ENCODE measurements at places on chromosomes 7 and 10.

GRCh38 chr10:106571192-106571946 lies 593.1 kb downstream of the SORCS1 start:
- DNase-seq = no peak

DNA sequence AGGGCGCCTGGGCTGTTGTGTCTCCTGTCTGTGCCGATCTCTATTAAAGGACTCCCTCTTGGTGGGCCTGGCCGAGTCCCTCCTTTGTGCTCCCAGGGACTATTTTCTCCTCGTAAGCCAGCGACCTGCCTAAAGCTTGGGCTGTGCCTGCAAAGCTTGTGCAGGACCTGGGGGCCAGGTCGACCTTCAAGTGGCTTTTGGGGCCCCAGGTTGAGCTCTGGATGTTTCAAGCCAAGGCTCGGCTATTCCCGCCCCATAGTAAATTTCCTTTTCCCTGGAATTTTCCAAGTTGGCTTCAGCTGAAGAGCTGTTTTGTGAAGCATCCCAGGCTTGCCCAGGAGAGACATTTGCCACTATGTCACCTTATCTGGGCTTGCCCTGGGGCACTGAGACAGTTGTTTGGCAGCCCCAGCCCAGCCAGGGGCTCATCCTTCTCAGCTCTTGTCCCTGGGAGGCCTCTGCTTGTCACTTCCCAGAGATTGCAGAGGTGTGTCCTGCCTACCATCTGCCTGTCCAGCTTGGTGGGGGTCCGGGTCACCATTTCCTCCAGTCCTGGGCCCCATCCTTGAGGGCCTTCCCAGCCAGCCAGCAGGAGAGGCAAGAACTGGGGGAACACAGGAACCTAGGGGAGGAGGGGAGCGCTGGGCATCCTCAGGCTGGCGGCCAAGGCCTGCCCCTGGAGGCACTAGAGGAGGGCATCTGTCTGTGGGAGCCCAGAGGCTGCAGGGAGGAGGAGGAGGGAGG lies 20.2 kb downstream of the ZMIZ2 start:
- DNase-seq = no peak

DNA sequence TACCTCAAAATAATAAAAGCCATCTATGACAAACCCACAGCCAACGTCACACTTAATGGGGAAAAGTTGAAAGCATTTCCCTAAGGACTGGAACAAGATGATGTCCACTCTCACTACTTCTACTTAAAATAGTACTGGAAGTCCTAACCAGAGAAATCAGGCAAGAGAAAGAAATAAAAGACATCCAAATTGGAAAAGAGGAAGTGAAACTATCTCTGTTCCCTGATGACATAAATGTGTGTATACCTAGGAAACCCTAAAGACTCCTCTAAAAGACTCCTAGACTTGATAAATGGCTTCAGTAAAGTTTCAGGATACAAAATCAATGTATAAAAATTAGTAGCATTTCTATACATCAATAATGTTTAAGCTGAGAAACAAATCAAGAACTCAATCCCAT lies 314.1 kb downstream of the WDR37 start:
- no peak for DNase-seq

DNA sequence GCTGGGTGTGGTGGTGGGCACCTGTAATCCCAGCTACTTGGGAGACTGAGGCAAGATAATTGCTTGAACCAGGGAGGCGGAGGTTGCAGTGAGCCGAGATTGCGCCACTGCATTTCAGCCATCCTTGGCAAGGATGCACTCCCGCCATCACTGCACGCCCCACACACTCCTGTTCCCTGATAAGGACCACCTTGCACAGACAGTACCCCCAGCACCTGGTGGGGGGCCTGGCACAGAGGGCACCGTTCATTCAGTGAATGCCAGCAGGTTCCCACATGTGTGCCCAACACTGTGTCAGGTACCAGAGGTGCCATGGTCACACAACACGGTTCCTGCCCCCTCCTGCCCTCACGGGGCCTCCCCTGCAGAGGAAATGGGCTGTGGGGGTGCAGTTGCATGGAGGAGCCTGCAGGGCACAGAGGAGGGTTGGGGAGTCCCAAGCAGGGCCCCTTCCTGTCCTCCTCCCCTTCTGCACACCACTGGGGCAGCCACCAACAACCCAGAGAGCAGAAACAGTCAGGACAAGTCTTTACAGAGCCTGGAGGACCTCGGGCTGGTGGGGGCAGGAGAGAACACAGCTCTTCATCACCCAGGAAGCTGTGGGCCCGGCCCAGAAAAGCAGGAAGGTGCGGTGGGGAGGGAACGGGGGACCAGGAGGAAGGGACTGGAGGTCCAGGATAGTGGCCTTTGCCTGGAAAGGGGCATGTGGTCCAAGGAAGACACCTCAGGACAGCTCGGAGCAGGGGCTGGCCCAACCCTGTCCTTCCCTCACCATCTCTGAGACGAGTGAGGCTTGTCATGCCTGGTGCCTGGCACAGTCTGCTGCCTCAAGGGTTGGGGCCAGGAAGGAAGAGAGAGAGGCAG lies 7.1 kb downstream of the CRYGN start:
- DNase-seq = peak; percentile 37

DNA sequence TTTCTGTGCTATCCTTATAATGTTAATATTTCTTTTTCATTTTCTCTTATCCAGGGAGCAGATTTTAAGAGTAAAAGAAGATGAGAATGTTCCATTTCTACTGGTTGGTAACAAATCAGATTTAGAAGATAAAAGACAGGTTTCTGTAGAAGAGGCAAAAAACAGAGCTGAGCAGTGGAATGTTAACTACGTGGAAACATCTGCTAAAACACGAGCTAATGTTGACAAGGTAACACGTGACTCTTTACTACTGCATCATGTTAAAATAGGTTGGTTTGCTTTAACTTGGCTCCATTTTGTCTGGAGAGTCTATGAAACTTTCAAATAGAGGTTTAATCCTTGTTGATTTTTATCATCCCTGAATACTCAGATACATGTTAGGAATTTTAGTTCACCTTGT lies 73.3 kb downstream of the RALA start:
- DNase-seq = no peak

DNA sequence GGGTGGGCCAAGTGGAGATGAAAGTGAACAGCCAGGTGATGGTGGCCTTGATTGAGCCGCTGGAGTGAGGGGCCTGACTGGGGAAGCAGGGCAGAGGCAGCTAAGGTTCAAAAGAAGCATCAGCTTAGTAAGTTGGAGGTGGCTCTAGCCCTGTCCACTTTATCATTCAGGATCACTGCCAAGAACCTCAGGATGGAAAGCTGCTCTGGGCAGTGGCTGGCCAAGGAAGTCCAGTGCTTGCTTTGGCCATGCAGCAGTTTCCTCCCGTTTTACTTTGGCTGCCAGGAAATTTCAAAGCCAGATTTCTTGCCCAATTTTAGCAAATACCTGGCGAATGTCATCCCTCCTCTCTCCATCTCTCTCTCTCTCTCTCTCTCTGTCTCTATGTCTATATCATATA lies 384.9 kb downstream of the PLXNA4 start:
- no peak for DNase-seq

DNA sequence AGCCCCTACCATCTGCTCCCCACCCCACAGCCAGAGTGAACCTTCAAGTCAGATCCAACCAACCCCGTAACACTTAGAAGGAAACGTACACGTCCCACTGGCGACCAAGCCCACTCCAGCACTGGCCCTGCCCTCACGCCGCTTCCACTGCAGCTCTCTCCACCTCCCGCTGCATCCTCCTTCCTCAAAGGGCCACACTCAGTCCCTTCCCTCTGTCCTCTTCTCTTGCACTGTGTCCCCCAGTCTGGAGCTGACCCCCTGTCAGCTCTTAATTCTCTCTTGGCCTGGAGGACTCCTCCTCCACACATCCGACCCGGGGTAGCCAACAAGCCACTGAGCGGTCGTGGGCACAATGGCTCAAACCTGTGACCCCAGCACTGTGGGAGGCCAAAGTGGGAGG lies 85.8 kb downstream of the PROSER2 start:
- no peak for DNase-seq

DNA sequence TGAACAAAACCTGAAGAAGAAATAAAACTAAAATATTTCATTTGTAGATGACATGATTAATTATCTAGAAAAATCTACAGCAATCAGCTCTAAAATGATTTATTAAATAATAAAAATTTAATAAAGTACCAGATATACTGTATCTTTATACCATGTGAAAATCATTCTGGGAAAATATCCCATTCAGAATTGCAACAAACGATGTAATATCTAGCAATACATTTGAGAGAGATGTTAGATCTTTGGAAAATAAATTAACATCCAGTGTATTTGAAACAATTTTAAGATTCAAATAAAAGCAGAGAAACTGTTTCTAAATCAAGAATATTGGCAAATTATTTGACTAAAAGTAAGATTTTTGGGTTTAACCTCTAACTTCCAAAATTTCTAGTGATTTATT lies 62.2 kb downstream of the ZEB1 start:
- DNase-seq = no peak

- no peak for DNase-seq
Observed at GRCh38 chr10:130438861-130439260, 302.7 kb downstream of the GLRX3 start.

- DNase-seq = no peak
Observed at GRCh38 chr7:106915873-106916272, 50.8 kb downstream of the PIK3CG start.

DNA sequence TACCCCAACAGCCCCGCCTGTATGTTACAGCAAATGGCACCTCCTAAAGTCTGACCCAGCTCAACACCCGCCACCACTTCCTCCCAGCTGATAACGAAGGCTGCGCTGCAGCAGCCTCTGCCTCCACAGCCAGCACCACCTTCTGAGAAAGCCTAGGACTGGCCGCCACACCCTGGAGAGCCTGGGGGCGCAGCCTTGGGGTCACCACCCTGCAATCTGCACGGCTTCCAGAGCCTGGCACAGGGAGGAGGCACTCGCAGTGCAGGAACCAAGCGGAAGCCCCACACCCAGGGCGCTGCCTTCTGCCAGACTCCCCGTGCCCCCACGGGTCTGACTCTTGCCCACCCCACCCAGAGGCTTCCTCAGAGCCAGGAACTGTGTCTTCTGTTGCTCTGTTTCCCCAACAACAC lies 112.5 kb downstream of the MAD1L1 start:
- peak; percentile 23 for DNase-seq

DNA sequence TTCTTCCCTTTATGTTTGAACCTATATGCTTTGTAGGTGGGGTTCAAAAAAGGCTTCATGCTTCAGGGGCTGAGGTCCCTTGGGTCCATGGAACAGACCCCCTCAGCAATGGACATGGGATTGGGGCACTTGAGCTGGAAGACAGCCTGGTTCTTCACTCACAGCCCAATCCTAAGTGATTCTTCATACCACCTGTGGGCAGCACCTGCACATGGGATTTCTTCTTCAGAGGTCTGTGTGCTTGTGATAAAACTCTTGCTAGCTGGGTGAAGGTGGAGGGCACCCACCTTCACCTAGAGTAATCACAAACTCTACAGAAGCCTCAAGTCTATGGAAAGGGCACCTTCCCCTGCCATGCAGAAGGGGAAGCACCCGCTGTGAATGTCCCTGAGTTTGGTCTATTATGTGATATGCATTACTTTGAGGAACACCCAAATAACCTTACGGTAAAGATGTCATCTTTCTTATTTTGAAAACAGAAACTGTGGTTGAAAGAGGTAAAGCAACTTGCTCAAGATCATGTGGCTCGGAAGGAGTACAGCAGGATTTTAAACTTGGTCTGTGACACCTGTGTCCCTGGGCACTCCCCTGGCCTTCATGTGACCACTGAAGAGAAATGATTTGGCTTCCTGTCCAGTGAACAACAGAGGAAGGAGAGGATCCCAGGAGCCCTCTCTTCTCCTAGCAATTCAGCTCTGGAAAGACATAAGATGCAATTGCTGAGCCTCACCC lies 469.5 kb upstream of the ZMIZ1 start:
- no peak for DNase-seq

GRCh38 chr7:29194206-29194593 lies 375 bp upstream of the CHN2 start:
- no peak for DNase-seq

GRCh38 chr10:124321433-124322089 lies 97.2 kb downstream of the OAT start:
- DNase-seq = no peak

DNA sequence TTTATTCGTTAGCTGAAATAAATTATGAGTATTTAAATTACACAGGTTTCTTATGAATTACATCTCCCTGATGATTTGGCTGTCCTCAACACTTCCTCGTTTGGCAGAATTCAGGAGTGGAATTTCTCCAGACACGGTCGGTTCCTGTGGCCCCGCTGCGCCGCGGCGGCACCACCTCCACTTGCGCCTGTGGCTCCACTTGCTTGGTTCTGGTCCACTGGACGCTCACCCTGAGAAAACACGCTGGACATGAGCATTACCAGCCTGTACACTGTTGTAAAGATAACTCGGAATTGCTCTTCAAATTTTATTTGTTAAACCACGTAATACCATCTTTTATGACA lies 85.3 kb downstream of the ZNF33B start:
- no peak for DNase-seq

DNA sequence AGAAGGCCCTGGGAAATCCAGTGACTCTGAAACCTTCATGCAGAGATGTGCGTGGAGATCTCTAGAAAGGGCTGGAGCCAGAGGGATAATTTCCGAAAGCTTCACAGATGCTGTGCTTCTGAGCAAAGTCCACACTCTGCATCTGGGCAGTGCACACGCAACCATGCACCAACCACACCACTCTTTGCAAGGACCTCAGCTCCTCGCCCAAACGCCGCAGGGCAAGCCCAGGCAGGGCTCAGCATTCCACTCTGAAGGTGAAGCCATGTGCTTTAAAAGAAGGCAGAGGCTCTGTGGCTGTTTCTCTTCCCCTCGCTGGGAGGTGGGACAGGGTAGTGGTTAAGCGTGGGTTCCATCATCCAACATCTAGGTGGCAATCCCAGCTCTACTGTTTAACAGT lies 48.4 kb downstream of the ASB13 start:
- no peak for DNase-seq

GRCh38 chr7:77806425-77806824 lies 7.9 kb downstream of the PHTF2 start:
- DNase-seq = no peak

GRCh38 chr7:24797270-24797669 lies 40.0 kb upstream of the GSDME start:
- no peak for DNase-seq

DNA sequence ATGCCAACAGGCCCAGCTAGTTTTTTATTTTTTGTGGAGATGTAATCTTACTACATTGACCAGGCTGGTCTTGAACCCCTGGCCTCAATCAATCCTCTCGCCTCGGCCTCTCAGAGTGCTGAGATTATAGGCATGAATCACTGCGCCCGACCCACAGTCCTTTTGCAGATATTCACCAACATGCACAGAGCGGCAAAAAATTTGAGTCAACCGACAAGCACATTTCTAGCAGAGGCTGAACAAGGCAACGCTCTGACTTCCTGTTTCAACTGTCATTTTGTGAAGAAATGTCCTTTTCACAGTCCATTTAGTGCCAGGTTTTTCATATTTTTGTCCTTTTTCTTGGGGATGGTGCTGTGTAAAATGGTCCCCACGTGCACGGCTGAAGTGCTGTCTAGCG lies 71.1 kb upstream of the KAT6B start:
- DNase-seq = no peak

DNA sequence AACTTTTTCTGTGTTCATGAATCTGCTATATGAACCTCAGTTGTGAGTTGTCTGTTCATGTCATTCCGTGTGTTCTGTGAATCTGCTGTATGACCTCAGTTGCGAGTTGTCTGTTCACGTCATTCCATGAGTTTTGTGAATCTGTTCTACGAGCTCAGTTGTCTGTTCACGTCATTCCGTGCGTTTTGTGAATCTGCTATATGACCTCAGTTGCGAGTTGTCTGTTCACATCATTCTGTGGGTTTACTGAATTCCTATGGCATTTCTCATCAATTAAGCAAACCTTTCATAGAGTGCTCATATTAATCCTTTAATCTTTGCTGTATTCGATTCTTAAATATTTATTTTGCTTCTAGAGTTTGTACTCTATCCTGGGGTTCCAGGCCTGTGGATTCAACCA lies 150.6 kb downstream of the DIP2C start:
- no peak for DNase-seq
